ENCODE measurements at places on chromosomes 6 and 20. TPM values are rescaled to one million over a fixed set of nuclear protein-coding genes. Genes with fewer than 3 reads are reported as not detected.

RIMS1 gene
- total RNA-seq: not detected

CDKN1A gene
- 107 TPM for total RNA-seq

EIF6 gene
- total RNA-seq: 232 TPM

SFTA2 gene
- total RNA-seq: not detected

BANF2 gene
- not detected for total RNA-seq

PDYN gene
- not detected for total RNA-seq

C6orf163 gene
- total RNA-seq: 1.6 TPM

CHRNA4 gene
- total RNA-seq: not detected

CST2 gene
- not detected for total RNA-seq

- no peak overlapping the region for H3K27ac ChIP-seq
- no peaks in the 10 kb centered on the region for H3K27me3 ChIP-seq
- peaks cover 30% of the 10 kb centered on the region for H3K36me3 ChIP-seq
- DNase-seq: no peak
- no peak overlapping the region for H3K4me3 ChIP-seq
These were observed 28.6 kb downstream of the ORC3 start for GRCh38 chr6:87618531-87618930.

- no peak for DNase-seq
- H3K36me3 ChIP-seq: no peaks in the 10 kb centered on the region
- H3K4me3 ChIP-seq: no peak overlapping the region
- peaks cover 6% of the 10 kb centered on the region for H3K27me3 ChIP-seq
These were observed 103.5 kb upstream of the AKAP12 start for GRCh38 chr6:151136141-151136755.

DNA sequence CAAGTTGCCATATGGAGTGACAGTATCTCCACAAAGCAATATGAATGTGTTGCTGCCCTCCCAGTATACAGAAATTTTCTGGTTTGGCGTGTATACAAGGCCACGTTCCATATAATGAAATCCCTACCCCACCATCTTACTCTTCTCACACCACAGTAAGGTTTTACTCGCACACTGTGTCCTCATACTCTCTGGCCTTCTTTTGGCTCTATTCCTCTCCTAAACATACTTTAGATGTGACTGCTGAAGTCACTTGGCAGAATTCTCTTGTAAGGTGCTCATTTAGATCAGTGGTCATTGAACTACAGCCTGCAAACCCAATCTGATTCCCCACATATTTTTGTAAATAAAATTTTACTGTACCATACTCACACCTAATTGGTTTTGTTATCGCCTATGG lies 123.2 kb downstream of the RFPL4B start:
- H3K4me3 ChIP-seq: no peak overlapping the region
- no peaks in the 10 kb centered on the region for H3K4me1 ChIP-seq
- H3K27me3 ChIP-seq: no peaks in the 10 kb centered on the region
- no peak overlapping the region for H3K27ac ChIP-seq
- H3K36me3 ChIP-seq: no peaks in the 10 kb centered on the region

- no peaks in the 10 kb centered on the region for H3K4me1 ChIP-seq
- no peak for DNase-seq
- peaks cover 5% of the 10 kb centered on the region for H3K36me3 ChIP-seq
- no peak overlapping the region for H3K4me3 ChIP-seq
- no peaks in the 10 kb centered on the region for H3K27me3 ChIP-seq
These were observed 3.1 kb downstream of the GABRR2 start for GRCh38 chr6:89311853-89312531.

DNA sequence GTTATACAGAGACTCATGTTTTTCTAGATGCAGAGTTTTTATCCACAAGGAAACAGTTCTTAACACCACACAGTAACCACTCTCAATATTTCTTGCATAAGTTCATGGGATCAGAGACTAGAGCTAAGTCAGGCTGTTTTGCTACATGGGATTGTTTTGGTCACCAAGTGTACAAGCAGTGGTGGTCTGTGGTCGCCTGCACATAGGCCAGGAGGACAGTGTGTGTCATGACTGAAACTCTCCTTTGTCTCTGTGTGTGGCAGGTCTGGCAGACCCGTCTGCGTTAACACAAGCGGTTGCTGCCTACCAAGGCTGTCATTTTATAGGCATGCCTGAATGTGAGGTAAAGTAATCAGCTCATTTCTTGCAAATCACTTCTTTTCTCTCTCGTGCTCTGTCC lies 18.9 kb downstream of the WRNIP1 start:
- no peaks in the 10 kb centered on the region for H3K27me3 ChIP-seq
- peaks cover 43% of the 10 kb centered on the region for H3K36me3 ChIP-seq
- no peak overlapping the region for H3K4me3 ChIP-seq
- peaks cover 8% of the 10 kb centered on the region for H3K4me1 ChIP-seq

GRCh38 chr6:153103319-153103655 lies 27.8 kb downstream of the RGS17 start:
- H3K4me1 ChIP-seq: no peaks in the 10 kb centered on the region
- H3K27ac ChIP-seq: no peak overlapping the region
- H3K36me3 ChIP-seq: no peaks in the 10 kb centered on the region
- peaks cover 4% of the 10 kb centered on the region for H3K27me3 ChIP-seq
- no peak for DNase-seq

DNA sequence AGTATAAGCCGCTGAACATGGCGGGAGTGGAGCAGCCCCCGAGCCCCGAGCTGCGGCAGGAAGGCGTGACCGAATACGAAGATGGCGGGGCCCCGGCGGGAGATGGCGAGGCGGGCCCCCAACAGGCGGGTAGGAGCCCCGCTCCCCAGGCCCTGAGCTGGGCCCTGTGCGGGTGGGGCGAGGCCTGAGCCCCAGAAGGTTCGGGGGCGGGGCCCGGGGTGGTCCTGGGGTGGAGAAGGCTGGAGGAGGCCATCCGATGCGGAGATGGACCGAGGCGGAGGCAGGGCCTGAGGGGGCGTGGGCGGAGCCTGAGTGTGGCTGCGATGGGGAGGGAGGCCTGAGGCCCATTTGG lies 7.1 kb downstream of the L3MBTL1 start:
- H3K27ac ChIP-seq: peak overlapping the region; percentile 91
- H3K4me3 ChIP-seq: peak overlapping the region; percentile 95
- DNase-seq: no peak
- no peaks in the 10 kb centered on the region for H3K4me1 ChIP-seq
- H3K27me3 ChIP-seq: peaks cover 4% of the 10 kb centered on the region
- H3K36me3 ChIP-seq: no peaks in the 10 kb centered on the region

GRCh38 chr6:75213732-75214131 lies 7.9 kb upstream of the COL12A1 start:
- peaks cover 28% of the 10 kb centered on the region for H3K4me1 ChIP-seq
- H3K36me3 ChIP-seq: no peaks in the 10 kb centered on the region
- H3K4me3 ChIP-seq: no peak overlapping the region
- no peak for DNase-seq

DNA sequence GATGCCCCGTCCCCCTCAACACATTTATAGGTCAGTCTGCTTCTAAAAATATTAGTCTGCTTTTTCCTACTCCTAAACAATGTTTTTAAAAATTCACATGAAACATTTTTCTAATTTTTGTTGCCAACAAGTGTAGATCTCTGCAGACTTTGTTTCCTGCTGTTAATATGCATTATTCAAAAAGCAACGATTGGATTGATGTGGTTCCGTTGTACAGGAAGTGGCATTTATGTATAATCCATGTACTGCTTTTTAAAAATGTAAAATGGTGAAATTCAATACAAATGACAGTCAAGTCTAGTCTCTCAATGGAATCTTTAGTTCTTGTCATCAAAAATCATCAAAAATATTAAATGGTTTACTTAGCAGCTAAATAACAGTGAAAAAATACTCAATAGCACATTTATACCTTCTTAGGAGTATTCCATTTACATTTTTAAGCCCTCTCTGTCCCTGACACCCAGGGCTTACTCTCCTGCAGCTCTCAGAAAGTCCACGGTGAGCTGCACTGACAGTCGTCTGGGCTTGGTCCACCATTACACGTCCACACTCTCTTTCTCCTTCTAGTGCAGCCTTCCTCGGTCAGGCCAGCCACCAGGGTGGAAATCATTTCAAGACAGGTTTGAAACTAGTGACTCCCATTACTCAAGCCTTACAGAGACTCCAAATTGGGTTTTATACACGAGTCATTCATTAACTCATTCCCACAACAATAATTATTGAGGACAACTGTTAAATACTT lies 211.5 kb downstream of the TMEM200A start:
- peak overlapping the region; percentile 42 for H3K4me3 ChIP-seq
- no peaks in the 10 kb centered on the region for H3K27me3 ChIP-seq
- DNase-seq: no peak

GRCh38 chr6:90221403-90221802 lies 75.2 kb downstream of the BACH2 start:
- no peak overlapping the region for H3K27ac ChIP-seq
- H3K36me3 ChIP-seq: peaks cover 30% of the 10 kb centered on the region
- DNase-seq: no peak
- H3K27me3 ChIP-seq: no peaks in the 10 kb centered on the region
- H3K4me1 ChIP-seq: peaks cover 13% of the 10 kb centered on the region
- no peak overlapping the region for H3K4me3 ChIP-seq

DNA sequence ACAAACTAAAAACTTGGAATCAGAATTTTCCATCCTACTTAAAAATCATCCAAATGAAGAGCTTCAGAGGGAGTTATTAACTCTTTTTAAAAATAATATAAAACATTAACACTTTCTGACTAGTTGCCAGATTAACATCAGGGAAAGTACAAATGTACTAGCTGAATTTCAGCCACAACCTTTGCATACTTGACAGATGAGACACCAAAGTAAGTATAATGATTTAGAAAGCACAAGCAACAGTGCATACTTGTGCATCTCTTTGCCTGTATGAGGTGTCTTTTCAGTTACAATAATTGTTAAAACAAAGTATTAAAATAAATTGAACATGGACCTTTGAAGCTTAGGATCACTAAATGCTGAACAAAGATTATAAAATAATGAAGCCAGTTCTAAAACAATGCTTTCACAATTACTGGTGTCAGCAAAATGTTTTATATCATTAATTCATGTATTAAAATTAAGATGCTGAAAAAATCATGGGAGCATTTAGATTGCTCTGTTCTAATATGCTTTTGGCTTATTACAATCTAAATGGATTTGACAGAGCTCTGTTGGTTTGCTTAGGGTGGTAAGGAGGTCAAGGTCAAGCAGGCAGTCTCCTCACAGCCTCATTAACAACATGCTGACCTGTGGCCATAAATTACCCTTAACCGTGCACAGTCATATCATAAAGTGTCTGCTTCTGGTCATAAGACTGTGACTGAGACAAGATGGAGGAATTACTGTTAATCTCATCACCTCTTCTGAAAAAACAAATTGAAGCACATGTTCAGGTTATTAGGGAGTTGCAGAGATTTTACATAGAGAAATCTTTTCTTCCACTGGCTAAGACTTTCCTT lies 15.1 kb downstream of the RNF217 start:
- H3K27ac ChIP-seq: no peak overlapping the region
- no peaks in the 10 kb centered on the region for H3K4me1 ChIP-seq
- no peak for DNase-seq
- no peaks in the 10 kb centered on the region for H3K27me3 ChIP-seq
- H3K4me3 ChIP-seq: no peak overlapping the region

DNA sequence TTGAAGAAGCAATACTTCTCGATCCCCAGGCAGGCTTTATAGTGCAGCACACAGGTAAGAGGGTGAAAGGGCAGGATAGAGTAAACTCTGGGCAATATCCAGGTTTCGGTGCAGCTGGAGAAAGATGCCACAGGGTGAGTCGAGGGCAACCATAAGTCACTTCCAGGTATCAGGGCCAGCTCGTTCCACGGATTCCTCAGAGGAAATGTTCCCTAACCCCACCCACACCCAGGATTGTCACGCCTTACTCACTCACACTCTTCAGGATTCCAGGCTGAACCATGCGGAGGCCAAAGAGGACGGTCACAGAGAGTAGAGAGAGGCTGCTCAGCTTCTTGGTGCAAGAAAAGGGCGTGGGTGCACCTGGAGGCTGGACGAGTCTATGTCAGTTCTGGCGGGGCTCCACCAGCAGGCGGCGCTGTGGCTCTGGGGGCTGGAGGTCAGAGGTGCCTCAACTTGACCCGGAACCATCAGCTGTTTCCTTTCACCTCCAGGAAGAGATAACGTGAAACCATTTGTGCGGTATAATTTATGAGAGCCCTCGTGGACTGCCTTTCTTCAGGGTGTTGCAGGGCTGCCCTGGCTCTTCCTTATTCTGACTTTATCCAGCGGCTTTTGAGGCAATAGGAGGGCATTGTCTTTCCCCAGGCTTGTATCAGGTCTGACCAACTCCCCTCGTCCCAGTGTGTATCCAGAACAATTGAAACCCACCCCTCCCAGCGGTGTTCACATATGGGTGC lies 14.5 kb upstream of the WFDC12 start:
- DNase-seq: peak; percentile 46
- H3K27ac ChIP-seq: no peak overlapping the region
- H3K36me3 ChIP-seq: no peaks in the 10 kb centered on the region
- H3K4me3 ChIP-seq: no peak overlapping the region
- peaks cover 10% of the 10 kb centered on the region for H3K27me3 ChIP-seq
- H3K4me1 ChIP-seq: no peaks in the 10 kb centered on the region

DNA sequence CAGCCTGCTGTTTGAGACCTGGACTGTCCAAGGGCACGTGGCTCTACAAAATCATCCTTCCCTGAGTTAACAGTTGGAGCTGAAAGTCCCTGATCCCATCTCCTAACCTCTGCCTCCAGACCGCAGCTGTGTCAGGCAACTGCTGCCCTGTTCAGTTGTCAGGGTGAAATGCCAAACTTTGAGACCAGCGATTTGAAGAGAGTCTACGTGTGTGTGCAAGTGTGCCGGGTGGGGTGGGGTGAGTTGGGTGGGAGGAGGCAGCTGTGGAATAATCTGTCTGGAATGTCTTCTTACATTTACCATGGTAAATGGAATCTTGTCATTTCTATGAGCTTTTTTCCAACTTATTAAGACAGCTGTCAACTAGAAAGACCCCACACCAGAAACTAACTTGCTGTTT lies 81.0 kb upstream of the FAM8A1 start:
- DNase-seq: no peak
- H3K27me3 ChIP-seq: peaks cover 2% of the 10 kb centered on the region
- H3K4me3 ChIP-seq: no peak overlapping the region
- H3K4me1 ChIP-seq: no peaks in the 10 kb centered on the region

DNA sequence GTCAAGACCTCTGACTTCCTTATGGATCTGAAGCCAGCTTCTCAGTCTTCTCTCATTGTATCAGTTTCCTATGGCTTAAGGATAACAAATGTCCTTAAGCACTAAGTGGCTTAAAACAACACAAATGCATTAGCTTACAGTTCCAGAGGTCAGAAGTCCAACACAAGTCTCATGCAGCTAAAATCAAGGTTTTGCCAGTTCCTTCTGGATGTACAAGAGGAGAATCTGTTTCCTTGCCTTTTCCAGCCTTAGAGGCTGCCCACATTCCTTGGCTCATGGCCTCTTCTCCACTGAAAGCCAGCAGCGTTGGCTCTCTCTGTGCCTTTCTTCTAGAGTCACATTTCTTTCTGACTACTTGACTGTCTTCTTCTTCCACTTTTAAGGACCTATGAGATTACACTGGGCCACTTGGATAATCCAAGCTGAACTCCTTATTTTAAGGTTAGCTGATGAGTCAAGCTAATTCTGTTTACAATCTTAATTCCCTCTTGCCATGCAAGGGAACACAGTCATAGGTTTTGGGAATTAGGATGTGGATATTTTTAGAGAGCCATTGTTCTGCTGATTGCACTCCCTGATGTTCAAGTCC lies 179.0 kb downstream of the BCAS1 start:
- DNase-seq: no peak
- H3K27ac ChIP-seq: no peak overlapping the region
- H3K36me3 ChIP-seq: no peaks in the 10 kb centered on the region
- no peaks in the 10 kb centered on the region for H3K27me3 ChIP-seq
- H3K4me3 ChIP-seq: no peak overlapping the region
- H3K4me1 ChIP-seq: peaks cover 40% of the 10 kb centered on the region

- no peak for DNase-seq
- no peak overlapping the region for H3K4me3 ChIP-seq
- peaks cover 8% of the 10 kb centered on the region for H3K4me1 ChIP-seq
- H3K27ac ChIP-seq: no peak overlapping the region
These were observed 204.2 kb upstream of the GMDS start for GRCh38 chr6:2449572-2449940.

- no peak for DNase-seq
- H3K4me1 ChIP-seq: no peaks in the 10 kb centered on the region
- H3K27ac ChIP-seq: no peak overlapping the region
- peaks cover 5% of the 10 kb centered on the region for H3K27me3 ChIP-seq
These were observed 55.1 kb upstream of the B3GAT2 start for GRCh38 chr6:71011871-71012371.

Measured in activated T-helper 1 cell treated with anti-CD3 and anti-CD28 coated beads, Interleukin-12 subunit alpha, Interleukin-12 subunit beta, Interleukin-2, Interleukin-4 antibody, amounts not matched to agents 30 ng/mL and 10 ng/mL and 1 ng/mL, durations not matched to agents 14 hours and 24 hours and 36 hours (primary cell).